Esophagus muscularis mucosa (tissue), 4 donors: ENCODE measurements at places on chromosomes 2 and 18. TPM values are rescaled to one million over a fixed set of nuclear protein-coding genes. Genes with fewer than 3 reads are reported as not detected.

DNA sequence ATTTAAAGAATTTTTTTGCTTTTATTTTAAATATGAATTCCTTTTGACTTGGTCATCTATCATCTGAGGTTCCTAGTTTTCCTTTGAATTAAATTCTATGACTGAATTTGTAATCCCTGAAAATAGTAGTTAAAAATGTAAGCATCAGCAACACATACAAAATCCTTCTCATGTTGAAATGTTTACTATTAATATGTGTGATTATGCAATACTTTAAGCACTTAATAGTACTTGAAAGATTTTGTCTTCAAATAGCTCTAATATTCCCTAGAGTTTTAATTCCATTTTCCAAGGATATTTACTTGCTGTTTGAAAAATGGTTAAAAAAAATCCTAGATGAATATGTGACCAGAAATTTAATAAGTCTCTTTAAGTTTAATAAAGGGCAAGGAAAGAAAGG lies 26.6 kb upstream of the SPATS2L start:
- no peaks in the 10 kb centered on the region for H3K36me3 ChIP-seq
- no peak overlapping the region for H3K27ac ChIP-seq
- no peaks in the 10 kb centered on the region for H3K4me1 ChIP-seq
- no peaks in the 10 kb centered on the region for H3K27me3 ChIP-seq
- no peak overlapping the region for H3K4me3 ChIP-seq

DNA sequence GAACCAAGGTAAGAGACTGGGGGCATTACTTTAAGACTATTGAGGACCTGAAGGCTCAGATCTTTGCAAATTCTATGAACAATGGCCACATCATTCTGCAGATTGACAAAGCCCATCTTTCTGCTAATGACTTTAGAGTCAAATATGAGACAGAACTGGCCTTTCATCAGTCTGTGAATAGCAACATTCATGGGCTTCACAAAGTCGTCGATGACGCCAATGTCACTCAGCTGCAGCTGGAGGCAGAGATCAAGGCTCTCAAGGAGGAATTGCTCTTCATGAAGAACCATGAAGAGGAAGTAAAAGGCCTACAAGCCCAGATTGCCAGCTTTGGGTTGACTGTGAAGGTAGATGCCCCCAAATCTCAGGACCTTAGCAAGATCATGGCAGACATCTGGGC lies 43.8 kb upstream of the SLC4A10 start:
- H3K36me3 ChIP-seq, result no peaks in the 10 kb centered on the region
- H3K4me1 ChIP-seq, result no peaks in the 10 kb centered on the region
- H3K4me3 ChIP-seq, result no peak overlapping the region
- DNase-seq, result no peak

DNA sequence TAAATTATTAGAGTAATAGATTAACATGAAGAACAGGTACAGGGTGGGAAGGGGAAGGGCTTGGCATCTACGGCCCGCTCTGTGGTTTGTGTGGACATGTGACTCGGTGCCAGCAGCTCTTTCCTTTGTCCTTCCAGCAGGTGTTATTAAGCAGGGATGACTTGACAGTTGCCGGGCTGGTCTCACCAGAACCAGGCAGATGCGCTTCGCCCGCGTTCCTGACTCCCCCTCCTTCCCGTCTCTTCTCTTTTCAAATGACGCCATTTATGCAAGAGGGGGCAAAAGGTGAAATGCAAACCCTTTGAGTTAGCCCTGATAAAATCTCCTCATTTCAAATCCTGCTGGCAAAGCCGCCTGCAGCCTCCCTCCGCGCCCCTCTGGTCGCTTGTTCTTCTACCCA lies 38.9 kb upstream of the MGAT4A start:
- H3K36me3 ChIP-seq, result no peaks in the 10 kb centered on the region
- no peak overlapping the region for H3K4me3 ChIP-seq
- no peak for DNase-seq
- H3K27ac ChIP-seq, result no peak overlapping the region
- H3K27me3 ChIP-seq, result no peaks in the 10 kb centered on the region

GRCh38 chr2:3754280-3754679 lies 50.9 kb downstream of the DCDC2C start:
- no peak for DNase-seq
- no peak overlapping the region for H3K27ac ChIP-seq
- peaks cover 8% of the 10 kb centered on the region for H3K4me1 ChIP-seq
- H3K4me3 ChIP-seq, result no peak overlapping the region

The ALKAL2 gene
- not detected for total RNA-seq

The DSG1 gene
- total RNA-seq, result not detected

The IL18RAP gene
- 0.58 TPM for total RNA-seq
